Neural crest cell (in vitro differentiated cells): ENCODE measurements at places on chromosomes 3 and 15.

GRCh38 chr3:14862661-14863230, 44.0 kb downstream of the FGD5 start:
- DNase-seq, result no peak

DNA sequence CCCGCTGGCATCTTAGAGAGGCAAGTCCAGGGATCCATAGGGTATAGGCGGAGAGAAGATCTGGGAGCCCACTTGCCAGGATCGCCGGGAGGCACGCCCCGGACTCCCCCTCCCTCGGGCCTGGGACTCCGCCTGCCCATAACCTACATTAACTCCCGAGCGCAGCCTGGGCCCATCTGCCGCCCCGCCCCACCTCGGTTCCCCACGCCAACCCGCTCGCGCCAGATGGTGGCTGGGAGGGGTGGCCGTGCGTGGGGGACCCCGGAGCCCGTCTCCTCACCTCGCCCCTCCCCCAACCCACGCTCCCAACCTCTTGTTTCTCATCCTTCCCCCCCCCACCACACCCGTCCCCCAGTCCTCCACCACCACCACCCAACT, 1.7 kb upstream of the DLL4 start:
- DNase-seq, result no peak

- DNase-seq, result no peak
Observed at GRCh38 chr3:58384381-58385090, 49.1 kb downstream of the PDHB start.

- DNase-seq, result no peak
Observed at GRCh38 chr3:116453666-116454346, 8.5 kb upstream of the LSAMP start.

- no peak for DNase-seq
Observed at GRCh38 chr3:117192888-117193287, 483.3 kb downstream of the TUSC7 start.

- no peak for DNase-seq
Observed at GRCh38 chr15:91214675-91215590, 114.9 kb downstream of the SV2B start.

- no peak for DNase-seq
Observed at GRCh38 chr3:5401002-5401401, 213.5 kb downstream of the EDEM1 start.

GRCh38 chr3:73143821-73144237, 82.4 kb downstream of the EBLN2 start:
- DNase-seq, result no peak

- no peak for DNase-seq
Observed at GRCh38 chr15:49236869-49237268, 66.8 kb downstream of the GALK2 start.

DNA sequence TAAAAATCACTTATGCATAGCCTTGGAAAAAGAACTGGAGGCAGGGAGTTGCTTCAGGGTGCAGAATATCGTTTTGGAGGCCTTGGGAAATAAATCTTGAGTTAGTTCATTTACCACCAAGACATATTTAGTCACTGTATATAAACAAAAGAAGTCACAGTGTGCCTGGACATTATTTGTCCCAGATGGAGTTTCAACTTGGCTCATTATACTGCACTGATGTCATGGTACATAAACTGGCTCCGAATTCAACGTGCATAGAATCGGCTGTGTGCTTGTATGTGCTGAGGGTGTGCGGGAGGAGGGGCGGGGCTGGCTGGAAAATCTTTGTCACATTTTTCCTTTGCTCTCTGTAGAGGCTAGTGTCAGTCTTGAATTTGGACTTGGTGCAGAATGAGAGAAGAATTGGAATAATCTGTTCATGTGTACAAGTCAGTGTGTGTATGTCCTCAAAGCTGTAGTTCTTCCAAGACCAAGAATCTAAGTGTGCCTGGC, 86.6 kb downstream of the FNDC3B start:
- no peak for DNase-seq

DNA sequence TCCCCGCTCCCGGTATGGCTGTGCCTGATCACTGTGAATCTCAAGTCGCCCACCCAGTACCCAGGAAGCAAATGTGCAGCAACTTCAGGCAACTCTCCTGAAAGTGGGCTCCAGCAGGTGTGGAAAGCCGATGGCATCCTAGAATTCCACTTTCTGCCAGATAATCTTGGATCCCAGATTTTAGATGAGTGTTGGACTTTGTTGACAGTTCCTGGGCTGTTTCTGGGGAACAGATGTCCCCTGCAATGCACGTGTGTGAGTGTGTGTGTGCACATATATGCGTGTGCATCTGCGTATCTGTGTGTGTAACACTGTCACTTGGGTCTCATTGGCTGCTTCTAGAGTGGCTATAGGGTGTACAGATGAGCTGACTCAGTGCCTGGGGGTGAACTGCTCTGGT, 59.0 kb downstream of the FEM1B start:
- no peak for DNase-seq

DNA sequence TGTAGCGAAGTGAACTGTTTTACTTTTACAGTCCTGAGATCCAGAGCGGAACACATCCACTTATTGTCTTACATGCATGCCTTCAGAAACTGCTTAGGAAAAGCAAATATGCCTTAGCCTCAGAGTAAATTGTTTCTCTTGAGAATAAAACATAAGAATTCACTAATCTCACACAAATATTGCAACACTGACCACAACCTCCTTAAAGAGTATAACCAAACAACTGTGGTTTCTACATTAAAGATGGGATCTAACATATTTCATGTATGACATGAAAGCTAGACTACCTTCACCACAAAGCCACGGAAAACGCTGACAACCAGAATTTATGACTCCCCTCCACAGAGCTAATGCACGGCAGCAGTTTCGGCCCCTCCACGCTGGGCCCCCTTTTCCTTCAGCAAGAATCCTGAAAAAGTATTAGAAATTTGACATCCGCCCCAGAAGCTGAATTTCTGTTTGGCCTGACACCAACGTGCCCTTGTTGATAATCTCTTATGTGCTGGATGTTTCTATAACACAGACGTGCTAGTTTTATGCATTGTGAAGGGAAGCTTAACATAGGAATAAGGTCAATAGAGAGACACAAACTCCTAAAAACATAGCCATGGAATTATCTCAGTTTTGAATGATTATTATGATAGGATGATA, 84.6 kb downstream of the GREM1 start:
- no peak for DNase-seq

GRCh38 chr15:62075595-62076277, 9.0 kb downstream of the C2CD4A start:
- DNase-seq, result no peak
